ENCODE measurements at places on chromosomes 7 and 10.

- no peak for DNase-seq
These were observed 3.8 kb downstream of the ZNF655 start for GRCh38 chr7:99562114-99562784.

DNA sequence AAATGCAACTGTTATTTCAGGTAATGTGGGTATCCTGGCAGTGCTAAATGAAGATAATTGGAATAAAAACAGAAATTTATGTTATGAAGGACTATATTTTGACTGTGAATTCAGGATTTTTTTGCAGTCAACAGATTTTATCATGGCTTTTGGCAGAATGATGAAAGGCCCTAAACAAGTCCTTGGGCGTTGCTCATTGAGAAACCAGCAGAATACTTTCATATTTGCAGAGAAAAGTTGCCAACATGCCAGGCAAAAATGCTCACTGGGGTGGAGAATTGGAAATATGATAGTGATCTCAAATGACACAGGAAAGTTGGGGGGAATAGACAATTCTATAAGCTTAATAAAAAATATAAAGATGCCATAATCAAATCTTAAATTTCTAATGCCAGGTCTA is 121.1 kb downstream of the GPR85 start:
- DNase-seq: no peak

- DNase-seq: no peak
These were observed 3.9 kb downstream of the KLRG2 start for GRCh38 chr7:139479620-139480019.

DNA sequence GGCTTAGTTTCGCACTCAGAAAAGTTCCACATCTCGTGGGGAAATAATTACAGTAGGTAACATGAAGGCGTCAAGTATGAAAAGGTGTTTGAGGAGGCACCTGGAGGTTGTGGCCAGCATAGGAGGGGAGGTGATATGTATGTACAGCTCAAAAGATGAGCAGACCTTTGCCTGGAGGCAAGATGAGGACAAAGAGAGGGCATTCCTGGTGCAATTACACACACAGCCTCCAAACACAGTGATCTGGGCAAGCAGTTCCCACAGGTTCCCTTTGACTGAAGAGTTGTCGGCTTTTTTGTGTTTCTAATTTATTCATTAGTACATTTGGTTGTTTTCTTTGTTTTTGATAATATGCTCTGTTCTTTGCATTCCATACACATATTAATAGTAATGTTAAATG is 46.9 kb downstream of the CDK14 start:
- DNase-seq: no peak

- DNase-seq: no peak
These were observed 128.8 kb upstream of the FZD8 start for GRCh38 chr10:35770817-35771355.

DNA sequence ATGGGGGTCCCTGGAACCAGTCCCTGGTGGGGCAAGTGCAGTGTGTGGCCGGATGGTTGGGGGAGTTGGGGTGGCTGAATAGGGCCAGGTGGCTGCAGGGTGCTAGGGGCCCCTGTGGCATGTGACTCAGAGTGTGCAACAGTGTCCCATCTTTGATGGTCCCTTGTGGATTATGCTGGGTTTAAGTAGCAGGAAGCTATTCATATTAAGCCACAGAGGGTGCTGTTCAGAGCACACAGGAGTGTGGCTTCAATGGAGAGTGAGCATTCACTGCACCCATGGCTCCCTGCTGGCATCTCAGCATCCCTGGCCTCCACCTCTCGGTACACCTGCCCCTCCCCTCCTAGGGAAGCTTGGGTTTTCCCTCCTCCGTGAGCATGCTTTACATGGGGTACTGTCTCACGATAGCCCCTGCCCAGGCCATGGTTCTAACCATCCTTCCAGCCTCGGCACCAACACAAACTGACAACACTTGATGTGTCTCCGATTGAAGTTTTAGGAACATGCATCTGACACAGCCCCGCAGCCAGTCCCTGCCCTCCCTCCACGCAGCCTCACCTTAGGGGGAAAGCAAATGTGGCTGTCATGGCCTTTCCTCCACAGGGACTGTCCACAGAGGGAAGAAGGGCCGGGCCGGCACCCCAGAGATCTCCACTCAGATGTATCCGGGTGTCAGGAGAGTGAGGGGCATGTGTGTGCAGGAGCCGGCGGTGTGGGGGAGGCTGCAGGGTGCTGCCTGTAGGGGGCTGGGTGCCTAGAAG is 30.4 kb upstream of the PPIF start:
- DNase-seq: no peak

- DNase-seq: no peak
These were observed 43.4 kb downstream of the GRK5 start for GRCh38 chr10:119250641-119251314.

- no peak for DNase-seq
These were observed 357.7 kb upstream of the LRRN3 start for GRCh38 chr7:110733221-110733620.

DNA sequence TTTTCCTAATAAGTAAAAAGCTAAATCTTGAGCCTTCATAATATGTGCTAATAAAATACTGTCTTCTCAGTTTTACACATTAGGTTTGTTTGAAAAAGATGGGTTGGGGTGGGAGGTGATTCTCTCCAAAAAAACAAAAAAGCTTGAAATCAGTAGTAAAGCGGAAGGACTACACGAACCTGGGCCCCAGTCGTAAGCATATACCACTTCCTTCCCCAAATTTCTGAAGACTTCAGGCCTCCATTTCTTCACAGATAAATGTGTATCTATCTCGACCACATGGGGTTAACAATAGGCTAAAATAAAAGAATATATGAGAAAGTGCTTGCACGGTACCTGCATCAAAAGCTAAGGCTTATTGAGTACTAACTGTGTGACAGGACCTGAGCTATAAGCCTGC is 51.6 kb upstream of the PAX2 start:
- DNase-seq: no peak

DNA sequence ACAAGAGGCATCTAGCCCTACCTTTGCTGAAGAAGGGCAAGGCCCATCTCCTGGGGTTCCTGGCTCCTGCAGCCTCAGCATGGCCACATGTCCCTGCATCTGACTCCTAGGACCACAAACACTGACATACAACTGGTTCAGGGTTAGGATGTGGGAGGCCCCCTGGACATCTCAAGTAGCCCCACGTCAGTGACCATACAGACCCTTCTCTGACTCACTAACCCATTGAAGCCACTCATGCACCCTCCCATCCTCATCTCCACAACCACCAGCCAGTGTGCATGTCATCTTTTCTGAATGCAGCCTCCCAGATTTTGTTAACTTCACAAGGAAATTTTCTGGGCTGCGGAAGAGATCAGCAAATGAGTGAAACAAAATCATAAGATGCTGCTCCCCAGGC is 18.2 kb downstream of the TMEM176B start:
- DNase-seq: no peak

- no peak for DNase-seq
These were observed 83.3 kb downstream of the PAX2 start for GRCh38 chr10:100828738-100829096.

- no peak for DNase-seq
These were observed 112.6 kb downstream of the WDR37 start for GRCh38 chr10:1168763-1169162.

- peak; percentile 3 for DNase-seq
These were observed 660 bp downstream of the SUV39H2 start for GRCh38 chr10:14879124-14879927.

DNA sequence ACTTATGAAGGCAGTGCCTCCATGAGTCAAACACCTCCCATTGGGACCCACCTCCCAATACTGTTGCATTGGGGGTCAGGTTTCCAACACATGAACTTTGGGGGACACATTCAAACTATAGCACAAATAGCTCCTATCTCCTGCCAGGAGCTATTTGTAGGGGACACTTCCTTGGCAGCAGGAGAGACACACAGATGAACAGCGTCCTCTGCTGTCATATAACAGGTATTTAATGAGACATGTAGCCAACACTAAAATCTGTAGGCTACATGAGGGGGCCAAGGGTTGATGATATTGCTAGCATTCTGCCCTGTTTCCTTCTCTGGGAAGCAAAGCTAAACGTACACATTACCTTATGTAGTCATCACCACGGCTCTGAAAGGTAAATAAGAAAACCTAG is 2.6 kb upstream of the GPR26 start:
- DNase-seq: no peak
